ENCODE measurements at places on chromosomes 11 and 22.

DNA sequence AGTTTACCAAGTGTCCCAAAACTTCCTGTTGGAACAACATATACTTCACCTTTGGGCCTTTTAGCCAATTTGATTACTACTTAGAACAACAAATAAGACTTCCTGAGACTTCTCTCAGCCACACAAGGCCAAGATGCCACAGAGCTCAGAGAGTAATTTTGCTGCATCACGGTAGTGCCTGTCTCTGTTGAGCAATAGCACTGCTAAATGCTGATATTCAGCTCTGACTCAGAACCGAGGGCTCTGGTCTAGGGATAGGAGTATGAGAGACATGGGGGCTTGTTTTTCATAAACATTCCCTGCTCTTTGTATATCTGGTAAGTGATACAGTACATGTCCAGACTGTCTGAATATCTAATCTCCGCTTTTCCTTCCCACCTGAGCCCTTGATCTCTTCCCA, 260.4 kb upstream of the ARHGAP20 start:
- DNase-seq, result peak; percentile 80

GRCh38 chr11:126305699-126306098, 1.8 kb downstream of the DCPS start:
- no peak for DNase-seq

DNA sequence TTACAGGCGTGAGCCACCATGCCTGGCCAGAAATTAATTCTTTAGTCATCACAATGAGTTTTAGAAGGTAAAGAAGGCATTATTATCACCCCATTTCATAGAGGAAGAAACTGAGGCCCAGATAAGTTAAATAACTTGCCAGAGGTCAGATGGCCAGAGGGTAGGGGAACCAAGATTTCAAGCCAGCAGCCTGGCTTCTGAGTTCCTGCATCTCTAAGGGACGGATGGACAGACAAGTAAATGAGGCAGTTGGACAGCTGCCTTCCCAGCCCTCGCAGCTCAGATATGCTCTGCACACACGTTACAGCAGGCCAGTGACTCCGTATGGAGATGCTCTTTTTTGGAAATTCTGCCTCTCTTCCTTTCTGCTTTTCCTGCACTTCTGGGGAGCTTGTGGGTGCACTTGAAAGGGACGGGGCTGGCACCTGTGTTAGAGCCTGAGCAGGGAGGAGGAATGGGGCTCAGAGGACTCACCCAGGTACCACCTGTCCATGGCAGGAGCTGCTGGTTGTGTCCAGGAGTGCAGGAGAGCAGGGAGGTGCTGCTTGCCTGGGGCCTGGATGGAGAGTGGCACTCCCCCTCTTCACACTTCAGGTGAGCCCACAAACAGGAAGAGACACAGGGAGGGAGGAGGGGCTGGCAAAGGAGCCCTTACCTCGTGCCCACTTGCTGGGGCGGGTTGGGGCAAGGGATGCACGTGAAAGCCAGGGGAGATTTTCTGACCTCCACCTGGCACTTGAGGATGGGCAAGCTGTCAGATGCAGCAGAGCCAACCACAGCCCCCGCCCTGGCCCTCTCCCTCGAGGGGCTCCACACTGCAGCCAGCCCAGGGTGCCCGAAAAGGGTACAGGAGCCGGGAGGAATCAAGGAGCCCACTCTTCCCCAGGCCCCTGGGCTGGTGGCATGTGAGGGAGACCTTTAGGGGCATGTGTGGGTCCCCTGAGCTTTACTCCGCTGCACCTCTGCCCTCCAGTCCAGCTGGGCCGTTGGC, 3.3 kb upstream of the FXYD2 start:
- DNase-seq, result no peak

- DNase-seq, result peak; percentile 85
Observed at GRCh38 chr22:20514658-20515406, 7.4 kb downstream of the MED15 start.

DNA sequence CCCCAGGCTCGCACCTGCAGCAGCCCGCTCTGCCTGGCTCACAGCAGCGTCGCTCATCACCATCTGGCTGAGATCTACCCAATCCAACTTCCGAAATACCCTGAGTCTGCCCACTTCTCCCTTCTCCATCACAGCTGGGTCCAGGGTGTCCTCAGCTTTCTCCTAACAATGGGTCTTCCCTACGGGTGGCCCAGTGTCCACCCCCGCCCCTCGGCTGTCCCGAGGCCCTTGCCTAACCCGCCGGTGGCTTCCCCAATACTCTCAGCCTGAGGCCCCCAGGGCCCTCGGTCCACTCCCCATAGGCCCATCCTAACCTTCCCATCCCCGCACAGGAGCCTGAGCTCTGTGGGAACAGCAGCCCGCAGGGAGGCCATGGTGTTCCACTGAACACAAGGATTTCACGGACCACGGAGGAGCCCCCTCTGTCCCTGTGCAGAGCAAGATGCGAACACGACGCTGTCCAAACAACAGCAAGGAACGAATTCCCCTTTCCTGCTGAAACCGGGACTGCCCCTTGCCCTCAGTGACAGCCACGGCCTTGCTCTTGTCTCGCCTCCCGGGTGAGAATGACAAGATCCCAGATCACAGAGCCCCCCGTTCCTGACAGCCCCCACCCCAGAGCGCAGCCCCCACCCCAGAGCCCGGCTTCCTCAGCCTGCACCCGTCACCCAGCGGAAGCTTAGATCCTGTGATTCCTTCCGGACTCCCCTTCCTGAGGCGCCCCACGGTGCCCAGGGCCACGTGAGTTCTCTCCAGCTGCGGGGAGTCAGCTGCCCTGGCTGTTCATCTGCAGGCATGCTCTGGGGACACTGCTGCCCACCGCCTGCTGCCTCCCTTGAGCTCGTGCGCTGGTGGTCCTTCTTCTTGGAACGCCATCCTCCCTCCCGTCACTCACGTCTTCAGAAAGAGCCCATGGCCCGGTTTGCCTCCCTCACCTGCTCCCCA, 48.8 kb upstream of the CARS1 start:
- DNase-seq, result no peak

GRCh38 chr11:126322996-126323395, 19.1 kb downstream of the DCPS start:
- no peak for DNase-seq

DNA sequence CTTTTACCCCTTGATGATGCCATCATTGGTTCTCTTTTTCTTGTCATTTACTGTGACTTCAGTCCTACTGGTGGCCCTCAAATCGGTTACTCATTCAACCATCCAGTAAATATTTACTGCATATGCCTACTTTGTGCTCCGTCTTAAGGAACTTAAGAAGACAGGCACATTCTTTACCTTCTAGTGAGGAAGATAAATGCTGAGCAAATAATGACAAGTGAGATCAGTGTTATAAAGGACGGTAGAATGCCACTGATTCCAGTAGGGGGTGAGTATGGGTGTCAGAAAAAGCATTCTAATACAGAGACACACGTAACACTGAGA, 1.6 kb downstream of the ANKRD42 start:
- no peak for DNase-seq

DNA sequence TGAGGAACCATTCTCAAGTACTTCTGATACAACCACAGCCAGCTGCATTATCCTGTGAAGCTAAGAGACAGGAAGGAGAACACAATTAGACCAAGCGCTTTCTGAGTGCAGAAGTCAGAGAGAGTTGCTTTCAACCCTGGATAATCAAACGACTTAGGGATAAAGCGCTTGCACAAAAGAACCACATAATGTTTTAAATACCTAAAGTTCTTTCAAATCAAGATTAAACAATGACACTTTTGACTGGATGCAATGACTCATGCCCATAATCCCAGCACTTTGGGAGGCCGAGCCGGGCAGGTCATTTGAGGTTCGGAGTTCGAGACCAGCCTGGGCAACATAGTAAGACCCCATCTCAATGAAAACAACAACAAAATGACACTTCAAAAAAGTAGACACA, 145.1 kb downstream of the SWAP70 start:
- DNase-seq, result no peak

- DNase-seq, result no peak
Observed at GRCh38 chr11:73152861-73153483, 10.9 kb upstream of the FCHSD2 start.
